ENCODE measurements at places on chromosomes 4 and X.

- peak; percentile 97 for DNase-seq
These were observed 152.0 kb downstream of the GASK1B start for GRCh38 chr4:158020734-158021346.

DNA sequence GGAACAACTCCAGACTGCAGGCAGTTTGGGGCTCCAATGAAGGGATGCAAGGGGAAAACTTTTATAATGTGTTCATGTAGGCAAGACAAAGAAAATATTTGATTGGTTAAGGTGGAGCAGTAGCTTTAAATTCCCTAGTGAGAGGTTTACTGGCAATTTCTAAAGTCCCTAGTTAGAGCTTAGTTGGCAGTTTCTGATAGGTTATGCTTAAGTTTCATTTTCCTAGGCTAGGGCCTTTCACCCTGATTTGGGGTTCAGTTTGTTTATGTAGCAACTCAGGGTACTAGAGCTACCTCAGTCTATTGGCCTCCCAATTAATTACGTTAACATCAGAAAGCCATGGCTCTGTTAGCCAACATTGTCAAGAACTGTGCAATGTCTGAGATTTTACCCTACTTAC is 14.6 kb downstream of the BBS12 start:
- DNase-seq, result no peak

- DNase-seq, result no peak
These were observed 33.6 kb downstream of the GRIA3 start for GRCh38 chrX:123217728-123218127.

GRCh38 chr4:56723659-56724230 is 42.6 kb upstream of the HOPX start:
- no peak for DNase-seq
